Epithelial cell of esophagus (primary cell): ENCODE measurements at places on chromosomes 2 and 18.

- peak; percentile 29 for DNase-seq
Observed at GRCh38 chr2:219551441-219552381, 7.9 kb downstream of the TMEM198 start.

GRCh38 chr2:65737452-65738011 is 305.1 kb upstream of the SPRED2 start:
- peak; percentile 79 for DNase-seq

- no peak for DNase-seq
Observed at GRCh38 chr2:5986801-5987787, 294.9 kb downstream of the SOX11 start.

DNA sequence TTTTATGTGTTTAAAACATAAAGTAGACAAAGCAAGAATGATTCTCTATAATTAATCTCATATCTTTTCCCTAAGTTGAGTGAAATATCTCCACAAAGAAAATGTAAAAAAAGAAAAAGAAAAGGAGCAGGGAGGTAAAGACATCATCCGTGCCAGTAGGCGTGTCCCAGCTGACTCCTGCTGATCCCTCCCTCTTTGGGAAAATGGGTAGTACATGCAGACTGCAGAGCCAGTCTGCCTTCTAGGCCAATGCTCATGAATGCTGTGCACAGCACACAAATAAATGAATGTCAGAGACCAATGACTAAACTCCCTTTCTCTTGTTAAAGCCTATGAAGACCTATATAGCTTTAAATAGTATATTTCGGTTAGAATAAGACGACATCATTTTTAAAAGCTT is 64.7 kb downstream of the RAPH1 start:
- DNase-seq = peak; percentile 21

DNA sequence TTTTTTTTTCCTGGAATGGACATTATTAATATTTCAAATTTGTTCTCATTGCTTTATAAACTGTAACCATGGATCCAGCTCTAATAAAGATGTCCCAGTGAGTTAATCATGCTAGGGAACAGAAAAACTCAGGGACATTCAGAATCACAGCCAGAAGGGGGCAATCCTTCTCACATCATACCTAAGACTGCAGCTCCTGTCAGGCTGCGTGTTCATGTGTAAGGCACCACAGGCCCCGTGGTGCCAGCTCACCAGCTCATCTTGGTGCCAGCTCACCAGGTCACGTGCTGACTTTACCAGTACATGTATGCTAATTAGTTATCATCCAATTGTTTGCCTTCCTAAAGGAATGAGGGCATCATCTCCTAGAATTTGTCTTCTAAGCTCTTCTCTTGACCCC is 84.7 kb upstream of the NEDD4L start:
- peak; percentile 91 for DNase-seq

DNA sequence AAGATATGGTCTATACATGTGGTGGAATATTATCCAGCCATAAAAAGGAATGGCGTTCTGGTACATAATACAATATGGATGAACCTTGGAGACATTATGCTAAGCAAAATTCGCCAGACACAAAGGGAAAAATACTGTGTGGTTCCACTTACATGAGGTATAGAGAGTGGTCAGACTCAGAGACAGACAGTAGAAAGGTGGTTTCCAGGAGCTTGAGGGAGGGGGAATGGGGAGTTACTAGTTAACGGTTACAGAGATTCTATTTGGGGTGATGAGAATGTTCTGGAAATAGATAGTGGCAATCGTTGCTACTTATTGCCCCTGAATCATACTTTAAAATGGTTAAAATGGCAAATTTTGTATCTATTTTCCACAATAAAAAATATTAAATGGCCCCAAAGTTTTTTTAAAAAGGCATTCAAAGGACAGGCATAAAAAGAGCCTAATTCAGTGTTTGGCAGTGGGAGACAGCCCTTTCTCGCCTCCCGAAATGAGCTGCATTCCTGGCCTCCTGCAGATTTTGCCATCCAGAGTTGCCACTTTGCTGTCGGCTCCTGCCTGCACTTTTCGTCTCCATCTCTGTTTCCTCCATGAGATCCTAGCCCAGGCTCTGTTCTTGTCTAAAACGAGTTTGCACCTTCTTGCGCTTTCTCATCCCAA is 13.5 kb downstream of the TNFRSF11A start:
- no peak for DNase-seq

DNA sequence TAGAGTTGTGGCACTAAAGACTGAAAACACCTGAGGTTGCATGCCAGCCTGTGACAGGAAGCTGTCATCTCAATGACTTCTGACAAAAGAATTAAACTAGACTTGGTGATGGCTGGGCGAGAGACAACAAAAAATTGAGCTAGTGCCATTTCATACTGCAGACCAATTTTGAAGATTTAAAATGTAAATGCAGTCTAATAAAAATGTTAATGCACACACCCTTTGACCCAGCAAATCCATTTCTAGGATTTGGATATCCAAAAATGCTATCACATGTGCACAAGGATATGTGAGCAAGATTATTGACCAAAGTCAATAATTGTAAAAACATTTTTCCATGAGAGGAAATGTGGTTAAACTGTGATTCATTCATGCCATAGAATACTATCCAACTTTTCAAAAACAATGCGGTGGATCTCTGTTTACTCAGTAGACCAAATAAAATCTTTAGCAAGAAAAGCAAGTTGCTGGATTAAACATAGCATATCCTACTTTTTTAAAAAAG is 5.6 kb downstream of the FBXO36 start:
- DNase-seq = peak; percentile 33

DNA sequence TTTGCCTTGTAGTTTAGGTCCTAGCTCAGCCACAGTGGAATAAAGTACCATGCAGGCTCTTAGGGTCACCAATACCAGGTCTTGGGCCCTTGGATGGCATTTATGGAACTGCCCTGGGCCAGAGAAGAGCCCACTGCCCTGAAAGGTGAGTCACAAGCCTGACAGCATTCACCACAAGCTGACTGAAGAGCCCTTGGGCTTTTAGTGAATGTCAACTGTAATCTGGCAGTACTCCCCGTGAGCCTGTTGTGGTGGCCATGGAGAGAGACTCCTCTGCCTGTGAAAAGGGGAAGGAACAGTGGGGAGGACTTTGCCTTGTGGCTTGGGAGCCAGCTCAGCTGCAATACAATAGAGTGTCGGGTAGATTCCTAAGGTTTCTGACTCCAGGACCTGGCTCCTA is 1389.7 kb downstream of the DSC3 start:
- DNase-seq = peak; percentile 37

- DNase-seq = peak; percentile 14
Observed at GRCh38 chr2:30361751-30362394, 85.2 kb upstream of the LCLAT1 start.

GRCh38 chr2:119049968-119050704 is 108.1 kb downstream of the MARCO start:
- DNase-seq = no peak

DNA sequence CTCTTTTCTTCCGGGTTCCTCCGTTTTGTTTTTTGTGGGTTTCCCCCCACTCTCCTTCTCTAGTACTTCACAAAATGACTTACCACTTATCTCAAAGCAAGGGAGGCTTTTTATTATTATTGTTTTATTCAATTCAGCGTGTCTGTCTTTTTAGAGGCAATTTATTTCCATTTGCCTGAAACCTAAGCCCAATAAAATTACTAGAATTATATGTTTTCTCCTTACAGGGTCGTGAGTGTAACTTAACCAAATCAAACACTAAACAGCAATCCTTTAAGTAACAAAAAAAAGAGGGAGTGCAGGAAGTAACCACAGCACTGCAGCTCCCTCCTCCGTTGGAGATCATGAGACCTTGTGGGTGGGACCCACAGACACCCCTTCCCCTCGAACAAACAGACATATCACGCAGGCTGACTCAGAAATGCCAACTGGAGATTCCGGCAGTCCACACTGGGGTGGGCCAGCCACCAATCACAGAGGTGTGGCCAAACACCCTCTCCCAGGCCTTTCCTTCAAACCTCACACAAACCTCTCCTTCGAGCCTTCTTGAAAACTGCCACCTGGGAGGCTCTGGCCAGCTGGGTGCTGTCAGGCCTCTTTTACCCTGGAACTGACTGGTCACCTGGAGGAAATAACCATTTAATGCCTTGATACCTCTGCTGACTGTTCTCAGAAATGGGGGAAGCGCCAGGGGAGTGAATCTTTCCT is 207.1 kb upstream of the SMAD2 start:
- DNase-seq = no peak

DNA sequence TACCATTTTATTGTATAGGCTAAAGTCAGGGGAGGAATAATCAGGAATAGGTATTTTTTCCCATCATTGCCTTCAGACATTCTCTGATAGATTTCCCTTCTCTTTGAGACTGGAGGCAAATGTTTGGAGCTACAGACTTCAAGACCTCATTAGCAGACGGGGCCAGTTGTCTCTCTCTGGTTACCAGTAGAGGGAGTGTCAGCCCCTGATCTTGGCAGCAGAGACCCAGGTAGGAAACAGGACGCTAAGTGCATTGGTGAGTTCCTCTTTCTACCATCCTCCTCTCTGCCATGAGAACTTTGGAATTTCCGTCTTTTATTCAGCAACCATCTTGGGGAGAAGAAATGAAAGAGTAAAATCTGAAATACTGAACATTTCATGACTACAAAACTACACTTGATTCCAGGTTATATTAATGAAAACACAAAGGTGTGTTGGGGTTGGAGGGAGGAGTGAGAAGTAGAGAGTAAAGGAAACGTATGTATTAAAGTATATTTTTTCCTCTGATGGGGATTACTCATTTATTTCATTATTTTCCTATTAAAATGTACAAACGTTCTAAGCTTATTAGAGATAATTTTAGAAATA is 186.2 kb upstream of the GCFC2 start:
- DNase-seq = peak; percentile 41

- DNase-seq = no peak
Observed at GRCh38 chr2:239568601-239569000, 167.8 kb upstream of the HDAC4 start.
